T-helper 1 cell (primary cell): ENCODE measurements at places on chromosomes 12 and 14.

DNA sequence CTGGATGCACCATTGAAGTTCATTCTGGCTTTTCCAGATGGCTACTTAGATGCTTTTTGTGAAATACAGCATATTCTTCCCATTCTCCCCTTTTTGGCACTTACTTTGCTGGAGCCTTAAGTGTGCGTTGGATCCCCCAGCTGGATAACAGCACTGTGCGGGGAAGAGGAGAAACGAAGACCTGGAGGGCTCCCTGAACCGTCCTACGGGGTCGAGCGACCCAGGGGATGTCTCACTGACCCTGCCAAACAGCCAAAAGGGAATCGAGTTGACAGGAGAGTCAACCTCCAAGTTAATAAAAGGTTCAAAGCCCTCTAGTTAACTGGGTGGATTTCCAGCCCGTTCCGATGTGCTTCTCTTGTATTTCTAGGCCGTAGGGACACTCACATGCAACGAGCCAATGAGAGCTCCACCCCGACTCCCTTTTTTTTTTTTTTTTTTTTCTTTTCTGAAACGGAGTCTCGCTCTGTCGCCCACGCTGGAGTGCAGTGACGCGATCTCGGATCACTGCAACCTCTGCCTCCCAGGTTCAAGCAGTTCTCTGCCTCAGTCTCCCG, 1.0 kb upstream of the CAMKK2 start:
- DNase-seq = no peak

GRCh38 chr12:40648519-40648918, 43.7 kb upstream of the CNTN1 start:
- no peak for DNase-seq

GRCh38 chr14:20503898-20504297, 1.4 kb upstream of the RNASE10 start:
- no peak for DNase-seq

GRCh38 chr12:115468087-115468510, 784.1 kb upstream of the TBX3 start:
- no peak for DNase-seq

DNA sequence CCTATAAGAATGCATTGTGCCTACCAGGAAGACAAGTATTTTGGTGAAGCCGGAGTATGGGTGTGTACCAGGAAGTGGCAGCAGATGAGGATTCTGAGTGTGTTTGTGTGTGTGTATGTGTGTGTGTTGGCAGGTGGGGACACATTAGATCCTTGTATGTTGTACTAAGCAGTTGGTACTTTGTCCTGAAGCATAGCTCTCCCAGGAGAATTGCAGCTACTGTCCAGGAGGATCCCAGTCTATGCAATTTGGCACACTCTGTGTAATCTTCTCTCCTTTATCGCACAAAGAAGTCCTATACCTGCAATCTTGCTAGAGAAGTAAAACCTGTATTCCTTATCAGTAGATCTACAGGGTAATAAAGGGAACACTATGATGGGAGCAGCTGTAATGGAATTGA, 276.5 kb downstream of the PAWR start:
- no peak for DNase-seq

- no peak for DNase-seq
These were observed 123.0 kb downstream of the PHETA1 start for GRCh38 chr12:111245701-111246476.

DNA sequence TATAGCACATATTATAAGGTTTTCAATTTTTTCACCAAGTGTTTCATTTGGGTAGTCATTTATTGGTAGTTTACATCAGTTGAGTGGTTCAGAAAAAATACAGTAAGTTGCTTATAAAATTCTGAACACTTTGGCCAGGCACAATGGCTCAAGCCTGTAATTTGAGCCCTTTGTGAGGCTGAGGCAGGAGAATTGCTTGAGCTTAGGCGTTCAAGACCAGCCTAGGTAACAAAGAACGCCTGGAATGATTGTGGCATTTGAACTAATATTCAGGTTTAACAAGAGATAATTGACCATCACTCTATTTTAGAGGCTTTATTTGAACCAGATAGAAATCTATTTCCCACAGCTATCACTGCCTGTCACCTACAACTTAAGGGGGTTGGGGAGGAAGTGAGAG, 22.7 kb downstream of the HIF1A start:
- DNase-seq = no peak

- DNase-seq = no peak
These were observed 208.1 kb upstream of the NEDD1 start for GRCh38 chr12:96698965-96699364.

DNA sequence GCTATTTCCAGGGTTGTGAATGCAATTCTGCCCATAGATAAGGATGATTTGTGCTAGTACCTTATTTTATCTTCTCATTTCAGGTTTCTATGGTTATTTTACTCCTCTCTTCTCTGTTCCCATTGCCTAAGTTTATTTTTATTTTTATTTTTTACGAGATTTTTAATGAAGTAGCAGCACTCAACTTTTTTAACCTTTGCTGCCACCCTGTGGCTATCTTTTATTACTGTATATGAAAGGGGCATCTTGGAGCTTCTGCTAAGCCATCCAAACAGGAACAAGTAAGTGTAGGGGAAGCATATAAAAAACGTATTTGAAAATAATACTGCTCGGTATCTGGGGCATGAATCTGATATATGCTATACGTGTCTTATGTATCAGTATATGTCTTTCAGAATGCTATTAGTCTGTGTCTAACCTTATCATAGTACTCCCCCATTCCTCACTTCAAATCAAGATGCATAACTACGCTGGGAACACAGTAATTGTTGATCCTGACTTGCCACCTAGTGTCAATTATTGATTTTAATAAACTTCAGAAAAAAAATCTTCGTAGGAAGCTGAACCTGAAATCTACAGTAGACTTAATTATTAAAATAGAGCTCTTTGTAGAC, 60.3 kb downstream of the KLRG1 start:
- peak; percentile 41 for DNase-seq

DNA sequence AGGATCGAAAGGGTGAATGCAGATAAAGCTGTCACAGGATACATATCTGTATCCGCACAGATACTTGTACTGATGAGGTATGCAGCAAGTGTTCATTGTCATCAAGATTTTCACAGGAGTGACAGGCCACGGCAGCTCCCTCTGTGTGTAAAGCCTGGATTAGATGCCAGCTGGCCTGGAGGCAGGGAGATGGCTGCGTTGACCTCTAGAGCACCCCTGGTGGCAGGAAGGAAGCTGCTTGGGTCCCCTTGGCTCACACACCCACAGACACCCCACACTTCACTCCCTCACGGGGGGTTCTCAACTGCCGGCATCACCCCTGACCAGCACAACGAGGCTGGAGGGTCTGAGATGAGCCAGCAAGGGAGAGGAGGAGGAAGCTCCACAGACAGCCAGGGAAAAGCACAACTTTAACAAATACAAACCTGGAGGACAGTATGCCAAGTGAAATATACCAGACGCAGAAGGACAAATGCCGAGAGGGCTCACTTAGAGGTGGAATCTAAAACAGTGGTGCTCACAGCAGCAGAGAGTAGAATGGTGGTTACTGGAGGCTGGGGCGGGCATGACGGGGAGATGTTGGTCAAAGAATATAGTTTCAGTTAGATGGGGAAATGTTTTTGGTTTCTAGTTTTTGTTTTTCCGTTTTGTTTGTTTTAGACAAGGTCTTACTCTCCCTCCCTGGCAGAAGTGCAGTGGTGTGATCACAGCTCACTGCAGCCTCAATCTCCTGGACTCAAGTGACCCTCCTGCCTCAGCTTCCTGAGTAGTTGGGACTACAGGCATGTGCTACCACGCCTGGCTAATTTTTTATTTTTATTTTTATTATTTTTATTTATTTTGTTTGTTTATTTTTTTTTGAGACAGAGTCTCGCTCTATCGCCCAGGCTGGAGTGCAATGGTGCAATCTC, 45.7 kb downstream of the TEAD4 start:
- no peak for DNase-seq

- DNase-seq = no peak
These were observed 3.0 kb downstream of the KLRK1 start for GRCh38 chr12:10386857-10387256.

GRCh38 chr14:89399594-89400068, 17.4 kb downstream of the FOXN3 start:
- no peak for DNase-seq

- DNase-seq = no peak
These were observed 2.6 kb downstream of the SOAT2 start for GRCh38 chr12:53105712-53106439.

- no peak for DNase-seq
These were observed 74.7 kb downstream of the DBX2 start for GRCh38 chr12:44976246-44976645.

DNA sequence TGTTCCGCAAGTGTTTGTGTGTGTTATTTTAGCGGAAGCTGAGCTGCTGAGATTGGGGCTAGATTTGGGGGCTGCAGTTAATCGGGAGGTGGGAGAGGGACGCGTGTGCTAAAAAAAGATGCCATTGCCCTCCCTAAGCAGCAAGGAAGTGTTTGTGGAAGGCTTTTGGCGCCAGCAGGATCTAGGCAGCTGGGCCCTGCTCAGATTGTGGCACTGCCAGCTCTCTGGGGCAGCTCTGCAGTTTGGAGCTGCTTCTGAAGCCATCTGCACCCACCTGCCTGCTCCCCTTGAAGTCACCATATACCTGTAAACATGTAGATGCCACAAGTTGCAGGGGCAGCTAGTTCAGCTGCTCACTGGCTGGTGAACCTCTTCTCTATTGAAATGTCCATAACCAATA, 28.8 kb downstream of the TPCN1 start:
- DNase-seq = no peak

DNA sequence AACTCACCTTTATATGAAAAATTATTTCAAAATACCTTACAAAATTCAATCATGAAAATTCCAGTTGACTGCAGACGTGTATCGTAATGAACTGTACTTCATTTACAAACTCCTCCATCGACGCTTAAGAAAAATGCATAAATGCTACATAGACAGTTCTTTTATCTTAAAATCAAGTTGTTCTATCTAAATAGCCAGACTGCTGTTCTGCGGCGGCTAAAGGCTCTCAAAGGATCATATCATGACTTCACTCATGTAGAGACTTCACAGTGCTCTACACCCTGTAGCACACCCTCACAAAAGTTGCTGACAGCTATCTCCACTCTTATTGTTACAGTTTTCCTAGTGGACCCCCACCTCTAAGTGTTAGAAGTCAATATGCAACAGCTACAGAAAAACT, 5.2 kb downstream of the KRAS start:
- DNase-seq = no peak

DNA sequence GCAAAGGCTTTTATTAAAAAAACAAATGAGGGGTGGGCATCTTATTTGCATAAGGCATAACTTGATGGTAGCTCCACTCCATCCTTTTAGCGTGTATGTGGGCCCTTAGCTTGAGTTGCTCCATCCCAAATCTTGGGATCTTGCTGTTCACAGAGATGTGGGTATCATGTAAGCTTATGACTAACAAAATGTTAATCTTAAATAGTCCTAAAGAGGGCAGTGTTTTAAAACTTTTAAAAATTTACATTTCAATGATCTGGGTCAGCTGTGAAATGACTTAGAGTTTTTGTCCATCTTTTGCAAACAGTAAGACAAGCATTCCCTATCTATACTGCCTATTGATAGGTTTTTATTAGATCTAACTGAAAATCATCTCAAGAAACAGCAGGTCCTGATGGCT, 86.0 kb downstream of the SLCO1A2 start:
- DNase-seq = no peak

DNA sequence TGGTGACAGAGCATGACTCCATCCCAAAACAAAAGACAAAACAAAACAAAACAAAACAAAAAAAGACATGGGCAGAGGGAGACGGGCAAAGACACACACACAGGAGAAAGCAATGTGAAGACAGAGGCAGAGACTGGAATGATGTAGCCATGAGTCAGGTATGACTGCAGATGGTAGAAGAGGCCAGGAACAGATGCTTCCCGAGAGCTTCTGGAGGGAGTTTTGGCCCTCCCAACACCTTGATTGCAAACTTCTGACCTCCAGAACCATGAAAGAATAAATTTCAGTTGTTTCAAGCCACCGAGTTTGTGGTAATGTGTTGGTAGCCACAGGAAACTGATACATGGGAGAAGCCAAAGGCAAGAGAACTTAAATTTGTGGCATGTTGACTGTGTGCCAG, 27.1 kb downstream of the VWF start:
- DNase-seq = no peak

DNA sequence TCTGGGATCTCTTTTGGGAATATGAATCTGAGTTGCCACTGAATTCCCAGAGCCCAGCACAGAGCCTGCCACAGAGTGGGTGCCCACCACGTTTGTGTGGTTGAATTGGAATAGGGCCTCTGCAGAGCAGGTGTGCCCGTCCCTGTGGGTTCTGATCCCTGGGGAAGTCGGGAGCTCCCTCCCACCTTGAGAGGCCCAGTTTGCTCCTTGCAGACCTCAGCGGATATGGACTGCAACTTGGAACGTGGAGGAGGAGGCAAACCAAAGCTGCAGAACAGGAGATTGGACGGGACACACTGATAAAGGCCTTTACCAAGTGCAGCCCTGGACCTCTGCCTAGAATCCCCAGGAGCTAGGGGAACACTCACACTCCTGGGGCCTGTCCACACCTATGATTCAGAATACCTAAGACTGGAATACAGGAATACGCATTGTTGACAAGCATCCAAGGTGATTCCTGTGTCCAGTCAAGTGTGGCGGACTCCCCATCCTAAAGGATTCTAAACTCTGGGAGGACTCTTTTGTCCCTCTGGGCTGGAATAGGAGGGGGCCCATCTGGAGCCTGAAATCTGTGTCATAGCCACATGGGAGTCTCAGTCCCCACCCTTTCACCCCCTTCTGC, 2.4 kb downstream of the KRT76 start:
- no peak for DNase-seq

DNA sequence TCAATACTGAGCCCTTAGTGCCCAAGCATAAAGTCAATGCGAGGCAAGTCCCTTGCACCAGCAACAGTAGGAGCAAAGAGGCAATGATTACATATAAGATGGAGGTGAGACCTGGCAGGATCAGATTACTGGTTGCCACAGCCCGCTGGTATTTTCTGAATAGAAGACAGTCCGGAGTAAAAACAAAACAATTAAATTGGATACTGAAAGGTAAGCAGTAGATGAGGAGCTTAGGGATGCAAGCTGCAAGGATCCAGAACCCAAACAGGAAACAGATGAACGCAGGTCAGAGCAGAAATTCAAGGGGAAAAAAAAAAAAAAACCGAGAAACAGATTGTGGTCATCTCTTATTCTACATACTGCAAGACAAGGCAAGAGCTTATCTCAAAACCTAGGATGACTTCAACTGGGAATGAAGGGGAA, 119.6 kb downstream of the MED13L start:
- no peak for DNase-seq

- DNase-seq = no peak
These were observed 31.7 kb downstream of the ATP2B1 start for GRCh38 chr12:89676930-89677329.

GRCh38 chr14:95282354-95282985, 37.2 kb downstream of the CLMN start:
- DNase-seq = no peak
